ENCODE measurements at places on chromosomes 7 and 10.
A peak's percentile ranks its signal among the peaks of the same experiment; 100 is the strongest.

DNA sequence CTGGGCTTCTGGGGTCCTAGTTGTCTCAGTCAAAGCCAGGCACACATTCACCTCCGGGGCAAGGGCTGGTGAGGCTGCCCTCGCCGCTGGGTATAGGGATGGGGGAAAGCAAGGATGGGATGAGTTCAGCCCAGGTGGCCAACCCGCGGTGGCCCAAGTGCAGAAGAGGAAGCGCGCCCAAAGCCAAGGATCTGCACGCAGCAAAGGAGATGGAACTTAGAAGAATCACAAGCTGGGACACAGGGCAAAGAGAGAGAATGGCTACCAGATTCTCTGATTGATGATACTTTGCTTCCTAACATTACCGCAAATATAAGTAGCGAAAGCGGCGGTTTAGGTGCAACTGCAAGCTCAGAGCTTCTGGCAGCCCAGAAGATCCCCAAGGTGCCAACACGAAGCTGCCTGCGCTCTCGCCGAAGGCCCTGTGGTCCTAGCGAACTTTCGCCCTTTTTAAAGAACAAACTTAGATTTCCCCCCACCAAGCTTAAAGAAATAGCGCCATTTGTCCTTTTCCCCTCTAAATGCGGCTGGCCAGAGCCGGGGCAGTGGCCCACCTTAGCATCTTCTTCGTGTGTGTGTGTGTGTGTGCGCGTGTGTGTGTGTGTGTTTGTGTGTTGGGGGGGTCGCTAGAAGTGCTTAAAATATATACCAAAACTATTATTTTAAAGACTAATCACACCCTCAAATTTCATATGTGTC lies 927 bp upstream of the MKX start:
- DNase-seq = no peak

- no peak for DNase-seq
Observed at GRCh38 chr10:101550965-101551364, 37.1 kb downstream of the POLL start.

GRCh38 chr10:113484487-113484886 lies 68.4 kb upstream of the HABP2 start:
- no peak for DNase-seq

DNA sequence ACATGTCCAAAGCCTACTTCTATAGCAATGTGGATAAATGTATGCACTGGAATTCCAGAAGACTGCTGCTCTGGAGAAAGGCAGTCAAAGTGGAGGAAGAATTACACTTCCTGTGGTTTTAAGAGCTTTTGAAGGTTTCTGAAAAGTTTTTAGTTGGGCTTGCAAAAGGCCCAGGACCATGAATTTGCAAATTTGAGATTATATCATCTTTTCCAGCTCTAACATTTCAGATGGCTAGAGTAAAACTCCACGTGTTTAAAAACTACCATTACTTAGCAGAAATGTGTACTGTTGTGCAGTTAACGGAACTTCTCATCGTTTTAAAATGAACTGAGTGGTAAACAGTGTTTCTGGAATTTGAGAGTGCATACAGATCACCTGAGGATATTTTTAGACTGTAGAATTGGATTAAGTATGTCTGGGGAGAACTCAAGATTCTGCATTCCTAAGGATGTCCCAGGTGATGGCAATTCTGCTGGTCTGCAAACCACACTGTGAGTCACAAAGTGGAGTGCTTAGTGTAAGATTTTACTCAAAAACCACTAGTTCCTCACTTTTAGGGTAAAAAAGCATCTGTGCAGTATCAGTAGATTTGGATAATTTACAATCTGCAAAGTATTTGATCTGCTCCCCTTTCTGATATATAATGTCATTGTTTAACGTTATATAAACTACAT lies 32.9 kb upstream of the CCDC71L start:
- DNase-seq = no peak

GRCh38 chr10:125218967-125219366 lies 58.6 kb upstream of the CTBP2 start:
- DNase-seq = no peak

GRCh38 chr10:5478694-5479305 lies 20.6 kb downstream of the CALML5 start:
- DNase-seq = no peak

GRCh38 chr7:19871102-19871501 lies 97.7 kb upstream of the TMEM196 start:
- no peak for DNase-seq

GRCh38 chr7:129536323-129536722 lies 34.0 kb downstream of the SMKR1 start:
- DNase-seq = no peak

- no peak for DNase-seq
Observed at GRCh38 chr10:31886885-31887284, 41.7 kb downstream of the ARHGAP12 start.

- no peak for DNase-seq
Observed at GRCh38 chr7:70032649-70033048, 434.4 kb downstream of the AUTS2 start.

- no peak for DNase-seq
Observed at GRCh38 chr7:55119571-55119970, 100.8 kb downstream of the EGFR start.

DNA sequence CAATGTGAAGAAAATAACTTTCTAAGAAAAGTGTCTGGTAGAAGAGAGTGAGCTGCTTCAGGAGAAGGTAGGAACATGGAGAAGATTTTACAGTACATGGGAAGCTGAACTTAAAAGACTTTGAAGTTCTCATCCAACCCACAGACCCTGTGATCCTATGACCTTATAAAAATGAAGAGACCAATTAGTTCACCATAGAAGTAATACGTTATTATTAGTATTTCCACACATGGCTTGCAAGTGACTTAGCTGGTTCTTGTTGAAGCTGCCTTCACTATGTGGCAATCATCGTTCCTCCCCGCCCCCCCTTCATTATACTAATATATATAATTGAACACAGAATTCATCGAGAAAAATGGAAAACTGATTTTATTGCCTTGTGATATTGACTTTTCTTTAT lies 129.1 kb downstream of the SND1 start:
- no peak for DNase-seq

DNA sequence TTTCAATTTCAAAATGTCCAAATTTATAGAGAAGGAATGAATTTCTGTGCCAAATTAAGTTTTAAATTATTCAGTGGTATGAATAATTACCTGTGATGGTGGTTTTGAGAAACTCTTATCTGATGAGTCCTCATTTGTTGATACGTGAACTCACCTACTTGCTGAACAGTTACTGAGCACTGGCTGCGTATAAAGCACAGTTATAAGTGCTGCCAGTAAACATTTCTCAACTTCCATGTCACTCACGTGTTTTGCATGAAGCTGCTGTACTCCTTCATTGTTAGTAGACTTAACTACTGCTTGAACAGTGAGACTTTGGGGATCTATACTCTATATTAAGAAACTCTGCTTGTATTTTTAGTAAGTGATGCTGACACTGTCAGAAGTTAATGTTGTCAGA lies 269.1 kb upstream of the FZD8 start:
- no peak for DNase-seq

- peak; percentile 68 for DNase-seq
Observed at GRCh38 chr10:88672041-88672440, 7.8 kb downstream of the LIPF start.

DNA sequence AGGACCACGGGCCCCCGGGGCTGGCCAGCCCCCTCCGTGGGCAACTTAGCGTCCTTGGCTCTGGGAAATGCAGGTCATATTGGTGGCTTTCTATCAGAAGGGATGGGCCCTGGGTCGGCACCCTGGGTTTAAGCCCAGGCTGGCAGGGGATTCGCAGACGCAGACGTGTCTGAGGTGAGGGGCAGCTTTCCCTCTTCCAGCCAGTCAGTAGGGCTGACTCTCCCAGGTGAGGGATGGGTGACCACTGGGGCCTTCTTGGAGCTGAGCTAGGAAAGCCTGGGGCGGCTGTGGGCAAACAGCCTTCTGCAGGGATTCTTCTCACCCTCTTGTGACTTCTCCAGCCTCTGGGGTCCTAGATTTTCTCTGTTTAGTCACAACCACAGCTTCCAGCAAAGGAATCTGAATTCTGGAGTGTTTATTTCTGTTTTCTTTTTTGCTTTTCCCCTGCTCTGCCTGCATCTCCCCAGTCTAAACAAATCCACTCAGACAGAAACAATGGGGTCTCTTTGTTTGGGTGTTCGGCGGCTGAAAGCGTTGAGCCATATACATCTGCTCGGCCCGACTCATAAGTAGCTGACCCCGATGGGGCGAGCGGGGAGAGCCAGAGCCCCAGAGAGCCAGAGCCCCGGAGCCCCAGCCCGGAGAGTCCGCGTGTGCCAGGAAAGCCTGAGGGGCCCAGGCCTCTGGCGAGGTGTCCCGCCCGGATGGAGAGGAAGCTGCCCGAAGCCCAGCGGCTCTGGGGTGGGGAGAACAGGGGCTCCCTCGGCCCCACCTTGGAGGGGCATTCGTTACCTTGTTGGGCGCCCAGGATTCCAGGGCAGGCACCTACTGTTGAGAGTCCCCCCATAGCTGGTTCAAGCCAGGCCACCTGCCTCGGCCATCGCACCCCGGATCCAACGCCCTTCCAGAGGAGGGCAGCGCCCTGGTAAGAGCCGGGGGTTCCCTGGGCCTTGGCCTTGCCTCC lies 2.0 kb downstream of the MNX1 start:
- DNase-seq = no peak

GRCh38 chr7:2134740-2135139 lies 98.0 kb downstream of the MAD1L1 start:
- DNase-seq = no peak

DNA sequence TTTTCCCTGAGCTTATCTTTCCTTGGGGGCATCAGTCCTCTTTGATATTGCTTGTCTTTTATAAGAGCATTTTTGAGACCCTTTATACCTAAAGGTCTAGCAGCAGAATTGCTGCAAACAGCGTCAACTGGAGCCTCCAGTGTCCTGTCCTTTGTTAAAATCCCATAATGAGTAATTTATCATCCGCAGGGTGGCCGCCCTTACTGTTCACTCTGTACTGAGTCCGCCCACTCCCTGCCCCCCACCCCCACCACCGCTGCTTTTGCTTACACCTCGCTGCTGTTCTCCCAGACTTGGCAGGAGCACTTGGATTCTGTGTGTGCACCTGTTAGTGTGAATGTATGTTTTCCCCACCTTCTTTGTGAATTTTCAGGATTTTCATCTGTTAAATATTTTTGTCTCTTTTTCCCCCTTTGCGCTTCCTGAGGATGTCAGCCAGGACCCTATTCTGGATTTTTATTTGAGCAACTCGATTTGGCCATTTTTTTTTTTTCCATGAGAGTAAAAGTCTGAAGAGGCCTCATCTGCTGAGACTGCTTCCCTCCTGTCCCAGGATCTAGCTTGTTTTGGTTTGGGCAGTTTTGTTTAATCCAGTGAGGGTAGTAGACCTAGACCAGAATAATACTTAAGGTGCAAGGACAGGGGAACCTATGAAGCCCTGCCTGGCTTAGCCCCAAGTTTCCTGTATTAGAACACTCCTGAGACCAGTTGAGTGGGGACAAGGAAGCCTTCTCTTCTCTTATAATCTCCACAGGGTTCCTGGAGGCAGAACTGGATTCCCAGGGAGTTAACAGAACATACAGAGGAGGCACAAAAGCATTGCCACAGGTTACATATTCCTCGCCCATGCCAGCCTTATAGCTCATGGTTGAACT lies 8.2 kb downstream of the AGFG2 start:
- DNase-seq = no peak

- DNase-seq = no peak
Observed at GRCh38 chr10:115937768-115938056, 335.3 kb downstream of the GFRA1 start.

GRCh38 chr7:28685242-28685643 lies 272.9 kb downstream of the TRIL start:
- DNase-seq = no peak

GRCh38 chr10:10828623-10829022 lies 189.0 kb upstream of the CELF2 start:
- DNase-seq = no peak
